Activated gamma-delta T cell treated with anti-CD3 and anti-CD28 coated beads, Interleukin-2, amount 50 U/mL, for 16 hours (primary cell): ENCODE measurements at places on chromosomes 16 and 17.

GRCh38 chr16:57000271-57001025 is 11.1 kb downstream of the NLRC5 start:
- peak; percentile 46 for DNase-seq

DNA sequence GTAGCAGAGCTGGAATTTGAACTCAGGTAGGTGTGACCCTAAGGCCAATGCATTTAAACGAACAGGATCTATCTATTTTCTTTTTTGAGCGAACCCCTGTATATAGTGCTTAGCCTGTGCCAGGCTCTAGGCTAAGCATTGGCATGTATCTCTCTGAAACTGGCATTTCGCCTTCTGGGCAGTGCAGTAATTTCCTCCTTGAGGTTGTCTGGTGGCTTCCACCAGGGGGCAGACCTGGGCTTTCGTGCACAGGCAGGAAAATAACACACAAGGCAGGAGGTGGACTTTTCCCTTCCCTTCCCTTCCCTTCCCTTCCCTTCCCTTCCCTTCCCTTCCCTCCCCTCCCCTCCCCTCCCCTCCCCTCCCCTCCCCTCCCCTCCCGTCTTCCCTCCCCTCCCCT is 34.4 kb upstream of the PRKCB start:
- peak; percentile 70 for DNase-seq

GRCh38 chr17:28911411-28912045 is 8.6 kb upstream of the DHRS13 start:
- DNase-seq: no peak

DNA sequence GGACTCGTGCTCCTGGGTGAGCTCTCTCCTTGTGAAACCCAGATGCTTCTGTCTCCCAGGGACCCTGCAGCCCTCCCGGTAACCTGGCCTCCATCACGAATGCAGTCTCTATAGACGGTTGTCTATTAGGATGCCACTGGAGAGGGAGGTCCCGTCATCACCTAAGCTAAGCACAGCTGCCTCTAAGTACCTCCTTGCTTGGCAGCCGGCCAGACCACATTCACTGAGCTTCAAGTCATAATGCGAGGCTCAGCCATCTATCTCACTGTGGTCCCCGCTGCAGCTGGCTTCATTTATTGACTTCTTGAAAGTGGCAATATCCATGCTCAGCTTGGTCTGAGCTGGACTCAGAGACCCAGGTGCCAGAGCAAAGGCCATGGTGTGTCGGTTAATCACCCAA is 74.5 kb upstream of the HSBP1 start:
- DNase-seq: no peak

DNA sequence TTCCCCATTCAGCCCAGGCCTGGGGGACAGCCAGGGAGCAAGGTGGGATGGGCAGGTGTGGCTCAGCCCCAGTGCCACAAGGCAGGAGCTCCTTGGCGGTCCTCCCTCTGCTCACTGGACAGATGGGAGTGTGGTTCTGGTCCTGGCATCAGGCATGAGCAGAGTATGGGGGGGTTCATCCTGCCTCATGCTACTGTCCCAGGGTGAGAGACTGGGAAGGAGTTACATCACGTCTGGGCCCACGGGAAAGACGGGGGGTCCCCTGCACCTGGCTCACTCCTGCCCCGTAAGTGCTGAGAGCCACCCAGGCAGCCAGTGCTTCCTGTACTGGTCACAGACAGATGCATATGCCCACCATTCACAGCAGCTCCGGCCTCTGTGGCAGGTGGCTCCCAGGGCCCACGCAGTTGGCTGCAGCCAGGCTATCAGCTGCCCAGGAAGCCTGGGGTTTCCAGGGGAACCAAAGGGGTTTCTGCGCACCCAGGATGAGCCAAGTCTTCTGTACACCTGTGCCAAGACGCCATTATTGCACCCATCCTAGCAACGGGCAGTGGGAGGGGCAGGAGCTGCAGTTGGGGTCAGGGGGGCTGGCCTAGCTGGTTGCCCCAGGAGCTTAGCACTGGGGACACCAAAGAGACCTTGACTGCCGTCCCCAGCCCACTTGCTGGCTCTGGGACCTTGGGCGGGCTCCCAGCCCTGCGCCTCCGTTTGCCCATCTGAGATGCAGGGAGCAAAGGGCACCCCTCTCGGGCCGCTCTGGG is 1.9 kb downstream of the BAIAP3 start:
- no peak for DNase-seq

DNA sequence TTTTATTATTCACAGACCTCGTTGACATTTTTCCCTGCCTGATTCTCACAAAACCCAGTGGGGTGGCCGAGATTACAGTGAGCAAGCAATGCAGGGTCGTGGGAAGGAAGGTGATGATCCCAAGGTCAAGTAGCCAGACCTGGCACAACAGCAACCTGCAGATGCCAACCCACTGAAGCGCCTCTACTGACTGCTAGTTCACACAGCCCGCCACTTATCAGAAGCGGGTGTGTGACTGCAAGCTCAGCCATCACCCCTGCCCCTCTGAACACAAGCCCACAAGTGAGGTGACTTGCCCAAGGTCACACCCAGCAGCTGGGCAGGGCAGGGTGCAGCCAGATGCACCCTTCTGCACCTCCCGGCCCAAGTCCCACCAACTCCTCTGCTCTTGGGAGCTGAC is 7.1 kb downstream of the TFAP4 start:
- DNase-seq: no peak
